Neural progenitor cell (in vitro differentiated cells): ENCODE measurements at places on chromosomes 3 and 15. TPM values are rescaled to one million over a fixed set of nuclear protein-coding genes. Genes with fewer than 3 reads are reported as not detected.

LTF gene
- total RNA-seq = not detected in 2 replicates

PLSCR5 gene
- total RNA-seq = not detected in 2 replicates

- H3K27ac ChIP-seq = no peak overlapping the region
- H3K36me3 ChIP-seq = no peaks in the 10 kb centered on the region
- peak; percentile 81 for DNase-seq
- H3K4me3 ChIP-seq = no peak overlapping the region
- H3K27me3 ChIP-seq = no peaks in the 10 kb centered on the region
Measured at GRCh38 chr15:77836121-77836692, 203.5 kb upstream of the LINGO1 start.

DNA sequence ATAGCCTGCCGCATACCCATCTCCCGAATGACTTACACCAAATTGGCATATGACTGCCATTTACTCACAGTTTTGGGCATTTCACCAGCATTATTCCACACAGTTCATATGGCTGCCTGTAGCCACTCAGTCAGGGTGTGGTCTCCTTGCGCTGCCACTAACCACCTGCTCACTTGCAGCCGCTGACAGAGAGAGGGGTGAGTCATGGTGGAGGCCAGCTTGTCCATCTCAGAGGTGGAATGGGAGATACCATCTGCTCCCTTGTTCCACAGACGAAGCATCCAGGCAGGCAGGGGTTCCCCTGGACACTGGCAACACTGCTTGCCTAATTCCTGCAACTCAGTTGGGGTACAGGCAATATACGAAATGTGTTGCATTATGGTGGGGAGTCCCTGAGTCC is 15.6 kb downstream of the CCRL2 start:
- H3K27ac ChIP-seq = no peak overlapping the region
- no peak for DNase-seq
- H3K36me3 ChIP-seq = no peaks in the 10 kb centered on the region
- no peaks in the 10 kb centered on the region for H3K4me1 ChIP-seq
- no peaks in the 10 kb centered on the region for H3K27me3 ChIP-seq
- H3K4me3 ChIP-seq = no peak overlapping the region

DNA sequence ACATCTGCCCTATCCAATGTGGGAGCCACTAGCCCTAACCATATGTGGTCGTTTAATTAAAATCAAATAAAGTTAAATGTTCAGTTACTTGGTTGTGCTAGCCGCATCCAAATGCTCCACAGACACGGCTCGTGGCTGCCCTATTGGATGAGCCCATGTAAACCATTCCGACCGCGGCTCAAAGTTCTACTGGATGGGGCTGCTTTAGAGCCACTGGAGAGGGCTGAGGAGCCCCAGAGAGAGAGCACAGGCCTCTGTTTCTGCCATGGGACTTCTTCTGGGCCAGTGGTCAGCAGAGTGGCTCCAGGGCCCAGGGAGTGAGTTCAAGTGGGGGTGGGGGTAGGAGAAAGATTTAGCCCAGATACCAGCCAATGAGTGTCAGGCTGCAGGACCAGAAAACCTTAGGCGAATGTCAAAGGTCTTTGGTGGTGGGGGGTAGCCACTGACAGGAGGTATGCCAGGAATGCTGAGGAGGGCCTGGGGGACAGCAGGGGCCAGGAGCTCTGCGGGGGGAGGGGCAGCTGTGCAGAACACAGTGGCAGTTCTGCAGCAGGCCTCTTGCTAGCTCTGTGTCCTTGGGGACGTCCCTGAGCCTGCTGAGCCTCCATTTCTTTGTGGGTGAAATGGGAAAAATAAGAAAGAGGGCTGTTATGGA is 30.1 kb downstream of the SPSB4 start:
- DNase-seq = peak; percentile 88
- H3K4me1 ChIP-seq = peaks cover 88% of the 10 kb centered on the region
- no peak overlapping the region for H3K4me3 ChIP-seq
- peaks cover 15% of the 10 kb centered on the region for H3K27me3 ChIP-seq

- H3K27me3 ChIP-seq = no peaks in the 10 kb centered on the region
- no peak overlapping the region for H3K27ac ChIP-seq
- no peaks in the 10 kb centered on the region for H3K36me3 ChIP-seq
- peaks cover 24% of the 10 kb centered on the region for H3K4me1 ChIP-seq
Measured at GRCh38 chr3:14413381-14414071, 11.1 kb downstream of the SLC6A6 start.
